B cell (primary cell): ENCODE measurements at places on chromosomes 7 and 10.
A peak's percentile ranks its signal among the peaks of the same experiment; 100 is the strongest.

GRCh38 chr7:42858570-42858969 lies 53.3 kb downstream of the C7orf25 start:
- no peak for DNase-seq

DNA sequence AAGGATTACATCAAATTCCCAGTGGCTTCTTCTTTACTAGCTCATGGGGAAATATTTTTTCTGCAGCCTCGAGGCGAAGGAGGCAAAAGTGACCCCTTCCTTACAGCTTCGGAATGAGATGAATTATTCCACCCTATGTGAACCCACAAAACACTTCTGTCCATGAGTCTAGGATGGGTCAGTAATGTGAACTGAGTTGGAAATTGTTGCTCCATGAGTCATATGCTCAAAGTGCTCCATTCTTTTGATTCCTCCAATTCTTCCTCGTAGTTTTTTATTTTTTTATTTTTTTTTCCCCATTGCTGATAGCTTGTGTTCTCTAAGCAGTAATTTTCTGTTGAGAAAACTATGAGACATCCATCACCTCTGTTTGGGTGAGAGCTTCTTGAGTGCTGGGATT lies 31.7 kb upstream of the FAM204A start:
- DNase-seq, result no peak

GRCh38 chr10:92407305-92408016 lies 116.5 kb downstream of the MARCHF5 start:
- no peak for DNase-seq

DNA sequence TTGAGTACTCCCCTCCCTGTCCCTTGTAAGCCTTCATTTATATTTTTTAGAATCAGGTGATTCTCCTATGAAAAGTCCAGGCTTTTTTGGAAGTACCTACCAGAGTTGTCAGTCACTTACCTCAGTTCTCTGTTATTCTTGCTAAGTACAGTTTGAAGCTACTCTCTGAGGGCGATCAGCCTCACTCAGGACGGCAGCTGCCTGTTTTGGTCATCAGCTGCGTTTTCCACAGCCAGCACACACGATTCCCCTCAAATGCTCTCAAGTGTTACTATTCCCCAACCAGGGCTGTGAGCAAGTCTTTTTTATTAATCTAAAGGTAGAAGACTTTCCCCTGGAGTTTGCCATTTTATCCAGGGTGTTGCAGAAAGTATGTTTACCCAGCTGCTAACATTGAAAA lies 328.6 kb downstream of the SUGCT start:
- no peak for DNase-seq

DNA sequence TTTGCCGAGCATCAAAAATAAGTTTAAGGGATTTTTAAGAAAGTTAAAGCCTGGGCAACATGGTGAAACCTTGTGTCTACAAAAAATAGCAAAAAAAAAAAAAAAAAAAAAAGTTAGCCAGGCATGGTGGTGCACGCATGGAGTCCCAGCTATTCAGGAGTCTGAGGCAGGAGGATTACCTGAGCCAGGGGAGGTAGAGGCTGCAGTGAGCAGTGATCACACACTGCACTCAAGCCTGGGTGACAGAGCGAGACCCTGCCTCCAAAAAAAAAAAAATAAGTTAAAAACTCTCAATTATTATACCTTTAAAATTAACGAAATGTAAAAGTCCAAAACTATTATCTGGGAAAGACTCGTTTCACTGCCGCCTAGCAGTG lies 35.0 kb upstream of the DAGLB start:
- DNase-seq, result no peak

- no peak for DNase-seq
These were observed 219.8 kb downstream of the CTNNA3 start for GRCh38 chr10:67476201-67476600.

- no peak for DNase-seq
These were observed 612.9 kb downstream of the SORCS1 start for GRCh38 chr10:106551501-106552062.

DNA sequence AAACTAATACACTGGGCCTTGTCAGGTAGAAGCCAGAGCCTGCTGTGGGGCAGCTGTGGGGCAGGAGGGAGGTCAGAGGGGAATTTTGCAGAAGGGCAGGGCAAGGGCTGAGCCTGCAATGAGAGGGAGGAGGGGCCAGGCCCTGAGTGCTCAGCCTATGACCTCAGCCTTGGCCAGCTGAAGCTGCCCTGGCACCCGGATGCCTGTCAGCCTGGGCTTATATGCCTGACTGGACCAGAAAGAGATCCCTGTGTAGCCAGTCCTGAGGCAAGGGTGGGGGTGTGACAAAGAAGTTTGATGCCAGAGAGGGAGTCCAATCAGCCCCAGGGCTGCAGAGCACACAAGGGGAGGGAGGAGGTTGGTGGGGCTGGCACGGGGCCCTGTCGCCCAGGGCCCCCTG lies 22.3 kb upstream of the PRRT4 start:
- peak; percentile 1 for DNase-seq

GRCh38 chr10:33509231-33509831 lies 174.9 kb upstream of the NRP1 start:
- no peak for DNase-seq

DNA sequence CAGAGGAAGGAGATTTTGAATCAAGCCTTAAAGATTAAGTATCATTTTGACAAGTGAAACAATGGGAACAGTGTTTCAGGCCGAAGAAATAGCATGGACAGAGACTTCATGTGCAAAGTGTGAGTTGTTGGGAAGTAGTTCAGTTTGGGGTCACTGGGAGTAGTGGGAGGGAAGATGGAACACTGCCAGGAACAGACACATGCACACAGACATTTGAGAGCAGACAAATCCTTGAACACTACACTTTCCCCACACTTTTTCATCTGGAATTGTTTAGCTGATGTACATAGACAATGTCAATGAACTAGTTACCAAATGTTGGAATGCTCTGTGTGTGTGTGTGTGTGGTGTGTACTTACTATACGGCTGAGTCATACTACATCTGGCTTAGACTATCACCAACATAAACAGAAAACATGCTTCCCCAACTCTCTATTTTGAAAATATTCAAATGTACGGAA lies 52.4 kb upstream of the LRRC17 start:
- no peak for DNase-seq

DNA sequence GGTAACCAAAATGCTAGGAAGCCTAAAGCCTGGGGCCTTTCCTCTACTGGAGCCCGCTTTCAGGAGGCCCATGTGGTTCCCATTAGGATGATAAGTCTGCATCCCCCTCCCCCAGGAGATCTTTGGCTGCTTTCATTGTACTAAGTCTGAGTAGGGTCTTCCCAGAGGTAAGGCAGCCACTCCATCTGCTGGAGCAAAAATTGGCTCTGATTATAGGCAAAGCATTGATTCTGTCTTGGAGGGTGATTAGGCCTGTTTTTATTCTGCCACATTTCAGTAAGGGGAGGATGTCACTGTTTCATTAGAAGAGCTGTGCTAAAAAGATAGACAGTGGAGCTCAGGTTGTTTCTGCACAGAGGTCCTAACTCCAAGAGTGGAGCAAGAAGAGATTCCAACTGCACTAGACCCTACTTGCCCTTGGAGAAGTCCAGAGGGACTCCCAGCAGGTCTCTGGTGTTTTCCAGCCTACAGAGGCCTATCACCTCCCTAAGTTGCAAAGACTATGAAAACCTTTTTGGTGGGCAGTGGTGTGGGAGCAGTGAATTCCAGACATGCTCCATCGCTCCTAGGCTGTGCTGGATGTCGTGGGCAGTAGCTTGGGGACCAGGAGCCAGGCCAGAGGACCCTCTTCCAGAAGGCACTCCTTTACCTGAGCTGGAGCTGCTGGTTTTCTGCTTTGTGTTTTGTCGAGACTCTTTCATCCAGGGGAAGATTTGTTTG lies 7.1 kb upstream of the HOXA2 start:
- DNase-seq, result no peak

- no peak for DNase-seq
These were observed 25.9 kb downstream of the TAX1BP1 start for GRCh38 chr7:27765841-27766240.

DNA sequence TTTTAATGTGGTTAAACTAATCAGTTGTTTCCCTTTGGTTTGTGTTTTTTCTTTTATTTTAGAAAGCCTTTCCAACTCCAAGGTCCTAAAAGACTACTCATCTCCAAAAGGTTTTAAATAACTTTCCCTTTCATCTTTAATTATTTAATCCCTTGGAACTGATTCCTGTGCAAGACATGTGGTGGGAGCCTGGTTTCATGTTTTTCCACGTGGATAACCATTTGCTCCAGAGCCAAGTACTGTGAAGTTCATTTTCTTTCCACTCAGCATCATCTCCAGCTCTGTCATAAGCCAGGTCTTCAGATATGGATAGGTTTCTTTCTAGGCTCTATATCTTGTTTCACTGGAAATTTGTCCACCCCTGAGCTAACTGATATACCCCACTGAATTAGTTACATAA lies 16.7 kb downstream of the PPP1R3C start:
- DNase-seq, result no peak

- DNase-seq, result no peak
These were observed 144.7 kb downstream of the PFKFB3 start for GRCh38 chr10:6347391-6347951.

GRCh38 chr10:21398563-21399231 lies 126.8 kb downstream of the SKIDA1 start:
- DNase-seq, result no peak

GRCh38 chr7:109963741-109964140 lies 1127.2 kb upstream of the LRRN3 start:
- DNase-seq, result no peak

DNA sequence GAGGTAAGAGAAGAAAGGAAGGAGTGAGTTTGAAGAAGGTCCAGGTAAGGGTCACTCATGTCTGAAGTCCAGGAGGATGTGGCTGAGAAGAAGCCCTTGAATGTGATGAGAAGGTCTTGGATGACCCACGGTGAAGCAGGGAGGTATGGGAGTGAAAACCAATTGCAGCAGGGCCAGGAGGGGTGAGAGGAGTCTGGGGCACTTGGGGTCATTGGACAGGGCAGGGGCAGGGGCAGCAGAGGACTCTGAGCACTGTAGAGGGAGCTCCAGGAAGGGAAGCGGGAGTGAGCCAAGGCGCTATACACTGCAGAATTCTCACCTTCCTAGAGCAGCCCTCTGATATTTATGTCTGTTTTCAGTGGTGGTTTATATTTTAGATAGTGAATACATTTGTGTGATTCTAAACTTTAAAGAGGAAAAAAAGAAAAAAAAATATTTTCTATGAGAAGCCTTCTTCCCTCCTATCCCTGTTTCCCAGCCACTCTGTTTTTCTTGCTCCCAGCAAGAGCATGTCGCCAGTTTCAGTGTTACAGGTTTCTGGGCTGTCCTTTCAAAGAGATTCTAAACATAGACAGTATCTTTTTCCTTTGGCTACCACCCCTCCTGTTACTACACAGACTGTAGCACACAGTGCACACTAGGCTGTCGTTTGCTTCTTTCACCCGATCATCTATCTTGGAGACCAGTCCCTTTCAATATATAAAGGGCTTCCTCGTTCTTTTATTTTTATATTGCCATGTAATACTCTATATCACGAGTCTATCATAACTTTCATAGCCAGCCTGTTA lies 24.5 kb downstream of the BLVRA start:
- no peak for DNase-seq
